Type B pancreatic cell (in vitro differentiated cells): ENCODE measurements at places on chromosomes 1 and 21.

DNA sequence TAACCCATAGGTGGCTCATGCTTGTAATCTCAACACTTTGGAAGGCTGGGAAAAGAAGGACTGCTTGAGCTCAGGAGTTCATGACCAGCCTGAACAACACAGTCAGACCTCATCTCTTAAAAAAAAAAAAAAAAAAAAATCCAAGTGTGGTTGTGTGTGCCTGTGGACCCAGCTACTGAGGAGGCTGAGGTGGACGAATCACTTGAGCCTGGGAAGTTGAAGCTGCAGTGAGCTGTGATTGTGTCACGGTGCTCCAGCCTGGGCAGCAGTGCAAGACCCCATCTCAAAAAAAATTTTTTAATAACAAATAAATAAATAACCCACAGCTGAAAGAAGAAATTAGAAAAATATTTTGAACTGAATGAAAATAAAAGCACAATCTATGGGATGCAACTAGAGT lies 13.8 kb downstream of the INTS7 start:
- no peak for DNase-seq

- no peak for DNase-seq
These were observed 270.0 kb downstream of the AKT3 start for GRCh38 chr1:243580072-243580471.

DNA sequence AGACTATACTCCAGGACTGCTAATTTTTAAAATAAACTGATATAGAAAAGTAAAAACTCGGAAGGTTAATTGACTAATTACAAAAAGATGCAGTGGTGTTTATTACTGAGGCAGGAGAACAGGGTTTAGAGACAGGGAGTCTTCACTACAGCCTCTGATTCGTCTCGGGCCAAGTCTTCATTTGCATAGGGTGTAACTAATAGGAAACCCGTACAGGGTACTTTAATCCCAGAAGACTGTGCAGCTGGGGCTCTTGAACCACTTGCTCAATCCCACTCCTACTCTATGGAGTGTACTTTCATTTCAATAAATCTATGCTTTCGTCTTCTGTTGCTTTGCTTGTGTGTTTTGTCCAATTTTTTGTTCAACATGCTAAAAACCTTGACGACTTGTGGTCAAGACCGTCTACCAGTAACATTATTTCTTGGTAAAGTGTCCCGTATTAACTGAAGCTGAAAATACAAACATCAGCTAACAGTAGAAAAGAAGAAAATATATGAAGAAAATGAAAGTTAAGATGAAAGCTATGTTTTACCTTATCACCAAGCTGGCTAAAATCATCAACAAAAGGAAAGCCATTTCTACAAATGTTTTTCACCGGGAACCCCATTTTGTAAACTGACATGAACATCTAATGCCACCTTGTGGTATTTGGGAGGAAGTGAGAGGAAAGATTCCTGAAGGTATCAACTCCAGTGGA lies 8.0 kb downstream of the SDHB start:
- DNase-seq = no peak

DNA sequence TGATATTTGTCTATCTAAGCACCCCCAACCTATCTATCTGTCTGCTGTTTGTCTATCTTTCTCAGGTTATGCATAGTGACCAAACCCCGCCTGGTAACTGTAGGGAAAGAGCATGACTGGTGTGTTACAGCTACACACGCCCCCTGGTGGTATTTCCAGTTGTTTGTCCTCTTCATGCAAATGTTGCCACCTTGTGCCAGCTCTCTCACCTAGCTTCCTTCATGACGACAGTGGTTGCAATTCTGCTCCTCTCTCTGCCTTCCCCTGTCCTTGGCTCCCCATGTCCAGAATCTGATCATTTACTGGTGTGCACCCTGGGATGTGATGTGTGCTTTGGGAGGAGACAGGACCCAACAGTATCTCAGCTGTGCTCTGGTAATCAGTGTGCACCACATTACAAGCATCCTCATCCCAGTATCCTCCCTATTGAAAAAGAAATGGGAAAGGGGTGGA lies 8.1 kb upstream of the INKA2 start:
- no peak for DNase-seq

GRCh38 chr1:200727257-200727656 lies 11.4 kb upstream of the CAMSAP2 start:
- DNase-seq = no peak

- no peak for DNase-seq
These were observed 8.4 kb downstream of the IFNAR2 start for GRCh38 chr21:33238146-33238545.

GRCh38 chr1:90723590-90724108 lies 6.5 kb upstream of the BARHL2 start:
- DNase-seq = no peak

GRCh38 chr1:1614204-1614953 lies 921 bp upstream of the MIB2 start:
- DNase-seq = no peak

GRCh38 chr1:157274698-157275534 lies 136.7 kb upstream of the ETV3 start:
- no peak for DNase-seq

DNA sequence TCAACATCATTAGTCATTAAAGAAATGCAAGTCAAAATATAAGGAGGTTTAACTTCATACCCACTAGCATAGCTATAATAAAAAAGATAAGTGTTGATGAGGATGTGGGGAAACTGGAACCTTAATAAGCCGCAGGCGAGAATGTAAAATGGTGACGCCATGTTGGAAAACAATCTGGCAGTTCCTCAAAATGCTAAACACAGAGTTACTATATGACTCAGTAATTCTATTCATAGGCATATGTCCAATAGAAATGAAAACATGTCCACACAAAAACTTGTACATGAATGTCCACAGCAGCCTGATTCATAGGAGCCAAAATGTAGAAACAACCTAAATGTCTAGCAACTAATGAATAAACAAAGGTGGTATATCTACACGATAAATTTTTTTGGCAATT lies 23.2 kb downstream of the DDX59 start:
- DNase-seq = no peak

- no peak for DNase-seq
These were observed 3.4 kb upstream of the TMEM222 start for GRCh38 chr1:27318596-27318995.

- DNase-seq = no peak
These were observed 257.9 kb downstream of the PAPPA2 start for GRCh38 chr1:176720838-176721237.

DNA sequence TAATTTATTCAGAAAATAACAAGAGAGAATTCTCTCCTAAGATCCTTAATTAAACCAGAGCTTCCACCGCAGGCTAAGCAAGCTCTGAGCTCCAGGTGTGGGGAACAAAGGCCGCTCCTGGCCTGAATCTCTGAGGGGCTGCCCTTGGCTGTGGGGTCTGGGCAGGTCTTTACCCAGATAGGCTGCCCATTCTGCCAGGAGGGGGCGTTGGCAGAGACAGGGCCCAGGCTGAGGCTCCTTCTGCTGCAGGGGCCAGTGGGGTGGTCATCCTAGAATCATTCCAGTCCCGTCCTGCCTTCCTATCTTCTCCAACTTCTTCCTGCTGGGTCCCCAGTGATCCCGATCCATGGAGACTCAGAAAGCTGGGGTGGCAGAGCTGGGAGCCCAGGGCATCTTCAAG lies 82.9 kb upstream of the POU3F1 start:
- no peak for DNase-seq

GRCh38 chr1:168645721-168646120 lies 69.3 kb downstream of the XCL1 start:
- DNase-seq = no peak

DNA sequence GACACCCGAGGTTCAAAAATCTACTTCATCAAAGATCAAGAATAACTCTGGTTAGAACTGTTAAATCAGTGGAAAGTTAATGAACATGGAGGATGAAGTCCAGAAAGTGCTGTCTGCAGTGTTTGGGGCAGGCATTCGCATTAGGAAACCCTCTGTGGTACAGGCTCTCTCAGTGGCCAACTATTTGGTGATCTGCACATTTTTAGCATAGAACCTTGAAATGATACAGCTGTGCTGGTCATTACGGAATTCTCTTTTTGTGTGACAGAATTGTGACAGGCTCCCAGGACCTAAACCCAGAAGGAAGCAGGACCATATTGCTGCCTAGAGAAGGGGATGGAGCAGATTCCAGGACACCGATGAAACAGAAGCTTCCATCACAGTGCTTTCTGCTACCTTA lies 89.0 kb downstream of the SLC45A1 start:
- no peak for DNase-seq

- DNase-seq = no peak
These were observed 43.6 kb upstream of the TMEM61 start for GRCh38 chr1:54936791-54937190.

- DNase-seq = no peak
These were observed 35.7 kb downstream of the SERBP1 start for GRCh38 chr1:67394548-67394947.

DNA sequence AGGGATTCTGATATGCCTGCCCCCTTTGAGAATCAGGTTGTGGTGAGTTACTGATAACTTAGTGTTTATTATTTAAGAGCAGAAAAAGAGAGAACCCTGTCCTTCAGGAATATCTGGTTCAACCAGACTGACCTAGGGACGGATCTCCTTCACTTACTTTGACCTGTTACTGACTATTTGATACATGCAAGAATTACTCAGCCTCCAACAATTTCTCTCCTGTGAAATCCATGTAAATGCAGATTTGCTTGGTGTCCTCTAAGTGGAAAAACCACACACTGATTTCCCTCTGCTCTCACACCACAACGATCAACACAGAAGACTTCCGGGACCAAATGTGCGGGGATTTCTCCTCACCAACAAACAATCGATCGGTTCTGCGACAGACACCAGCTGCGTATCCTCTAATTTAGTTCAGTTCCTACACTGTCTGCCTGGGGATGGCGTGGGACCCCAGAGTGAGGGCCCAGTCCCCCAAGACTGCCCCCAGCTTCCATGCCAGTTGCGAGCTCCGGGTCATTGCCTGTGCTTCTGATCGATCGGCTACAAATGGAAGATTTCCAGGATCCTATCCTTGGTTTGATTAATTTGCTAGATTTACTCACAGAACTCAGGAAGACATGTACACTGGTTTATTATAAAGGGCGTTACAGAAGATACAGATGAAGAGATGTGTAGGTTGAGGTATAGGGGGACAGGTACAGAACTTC lies 51.7 kb downstream of the BACE2 start:
- DNase-seq = no peak

DNA sequence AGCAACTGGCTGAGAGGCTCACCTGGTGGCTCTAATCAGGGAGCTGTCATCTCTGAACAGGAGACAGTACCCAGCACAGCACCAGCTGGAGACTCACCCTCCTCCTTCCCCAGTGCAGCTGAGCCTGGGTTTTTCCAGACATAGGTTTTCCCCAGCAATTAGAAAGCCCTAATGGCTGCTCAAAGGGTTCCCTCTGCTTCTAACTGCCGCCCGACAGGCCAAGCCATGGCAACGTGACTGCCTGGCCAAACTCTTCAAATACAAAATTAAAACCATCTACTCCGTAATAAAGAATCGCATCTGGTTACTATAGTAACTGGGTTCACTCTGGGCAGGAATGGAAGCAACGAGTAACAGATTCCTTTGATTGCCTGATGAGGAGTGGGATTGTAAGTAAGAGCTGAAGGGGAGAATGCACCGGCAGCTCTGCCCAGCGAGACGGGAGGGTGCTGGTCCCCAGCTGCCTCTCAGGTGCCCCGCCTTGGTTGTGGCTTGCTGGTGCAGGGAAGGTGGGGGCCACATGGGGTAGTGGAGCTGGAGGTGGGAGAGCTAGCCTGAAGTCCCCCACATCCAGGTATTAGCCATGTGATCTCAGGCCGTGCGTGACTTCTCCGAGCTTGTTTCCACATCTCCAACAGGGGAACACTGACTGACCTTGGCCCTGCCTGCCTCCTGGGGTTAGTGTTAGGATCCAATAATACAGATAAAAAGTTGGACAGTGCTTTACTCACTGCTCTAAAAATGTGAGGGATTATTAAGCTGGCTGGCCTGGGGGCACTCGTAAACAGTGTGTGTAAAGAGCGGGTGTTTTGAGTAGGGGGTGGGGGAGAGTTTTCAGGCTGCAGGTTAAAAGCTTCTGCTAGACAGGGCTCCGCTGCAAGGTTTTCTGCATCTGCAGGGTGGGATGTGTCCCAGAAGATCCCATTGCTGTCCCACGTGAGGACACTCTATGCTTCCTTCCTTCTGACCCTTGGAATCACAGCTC lies 94.2 kb downstream of the KCNN3 start:
- DNase-seq = no peak

DNA sequence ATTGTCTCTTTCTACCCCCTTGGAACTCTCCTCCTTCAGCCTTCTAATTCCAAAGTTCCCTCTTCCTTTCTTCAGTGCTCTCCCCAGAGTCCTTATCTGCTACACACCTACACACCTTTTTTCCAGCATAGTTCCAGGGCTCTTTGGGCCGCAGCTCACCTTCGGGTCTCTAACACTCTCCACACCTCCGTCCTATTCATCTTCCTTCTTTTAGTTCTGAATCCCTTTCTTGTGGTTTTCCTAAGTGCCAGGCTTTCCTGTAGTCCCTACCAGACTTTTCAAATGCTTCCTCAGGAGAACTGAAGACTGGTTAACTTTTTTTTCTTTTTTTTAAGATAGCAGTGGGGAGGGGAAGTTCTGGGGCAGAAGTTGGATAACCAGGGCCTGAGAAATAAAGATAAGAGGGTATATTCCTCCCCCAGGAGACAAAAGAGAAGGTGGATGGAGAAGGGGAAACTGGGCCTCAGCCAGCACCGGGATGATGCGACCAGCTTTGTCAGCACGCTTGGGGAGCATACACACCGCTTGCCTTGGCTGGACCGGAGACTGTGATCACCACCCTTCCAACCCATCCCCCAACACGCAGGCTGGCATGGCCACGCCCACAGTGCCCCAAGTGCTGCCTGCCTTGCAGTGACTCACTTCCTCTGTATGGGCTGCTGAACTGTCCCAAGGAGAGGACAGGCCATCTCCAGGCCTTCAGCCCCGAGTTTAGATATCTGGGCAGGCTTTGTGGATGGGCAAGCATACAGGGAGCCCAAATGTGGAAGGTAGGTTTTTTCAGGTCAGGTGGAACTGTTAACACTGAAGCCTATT lies 2.5 kb upstream of the CERS2 start:
- DNase-seq = no peak

DNA sequence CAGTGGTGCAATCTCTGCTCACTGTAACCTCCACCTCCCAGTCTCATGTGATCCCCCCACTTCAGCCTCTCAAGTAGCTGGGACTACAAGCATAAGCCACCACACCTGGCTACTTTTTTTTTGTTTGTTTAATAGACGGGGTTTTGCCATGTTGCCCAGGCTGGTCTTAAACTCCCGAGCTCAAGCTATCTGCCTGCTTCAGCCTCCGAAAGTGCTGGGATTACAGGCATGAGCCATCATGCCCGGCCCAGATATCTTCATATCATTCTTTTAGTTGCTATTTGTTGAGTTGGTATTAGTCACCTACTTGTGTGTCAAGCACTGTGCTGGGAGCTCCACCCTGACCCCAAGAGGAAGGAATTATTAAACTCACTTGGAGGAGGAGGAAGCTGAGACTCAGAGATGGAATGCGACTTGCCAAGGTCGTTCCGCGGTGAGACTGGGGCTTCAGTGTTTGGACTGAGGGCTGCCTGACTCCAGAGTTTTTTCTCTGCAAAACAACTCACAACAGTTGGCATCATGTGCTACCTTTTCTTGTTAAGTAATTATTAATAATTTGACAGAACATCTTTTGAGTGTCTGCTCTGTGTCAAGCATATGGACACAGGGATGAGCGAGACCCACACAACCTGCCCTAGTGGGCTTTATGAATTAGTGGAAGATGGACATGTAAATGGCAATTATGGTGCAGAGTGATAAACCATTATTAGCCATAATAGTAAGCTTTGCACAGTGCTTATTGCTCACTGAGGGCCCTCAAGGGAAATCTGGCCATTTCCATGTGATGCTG lies 132.0 kb downstream of the FOXD2 start:
- DNase-seq = no peak

- no peak for DNase-seq
These were observed 862.0 kb upstream of the NEGR1 start for GRCh38 chr1:73144311-73144710.

GRCh38 chr1:155139895-155140629 lies at the start of gene DPM3:
Gene DPM3 (minus strand): TSS chr1:155140531. CDS start chr1:155140240, 291 bp downstream.
- DNase-seq = peak; percentile 87
